Stimulated activated CD8-positive, alpha-beta memory T cell treated with anti-CD3 and anti-CD28 coated beads, Interleukin-15, amount 100 ng/mL, for 24 hours (primary cell): ENCODE measurements at places on chromosomes 2 and 18.

DNA sequence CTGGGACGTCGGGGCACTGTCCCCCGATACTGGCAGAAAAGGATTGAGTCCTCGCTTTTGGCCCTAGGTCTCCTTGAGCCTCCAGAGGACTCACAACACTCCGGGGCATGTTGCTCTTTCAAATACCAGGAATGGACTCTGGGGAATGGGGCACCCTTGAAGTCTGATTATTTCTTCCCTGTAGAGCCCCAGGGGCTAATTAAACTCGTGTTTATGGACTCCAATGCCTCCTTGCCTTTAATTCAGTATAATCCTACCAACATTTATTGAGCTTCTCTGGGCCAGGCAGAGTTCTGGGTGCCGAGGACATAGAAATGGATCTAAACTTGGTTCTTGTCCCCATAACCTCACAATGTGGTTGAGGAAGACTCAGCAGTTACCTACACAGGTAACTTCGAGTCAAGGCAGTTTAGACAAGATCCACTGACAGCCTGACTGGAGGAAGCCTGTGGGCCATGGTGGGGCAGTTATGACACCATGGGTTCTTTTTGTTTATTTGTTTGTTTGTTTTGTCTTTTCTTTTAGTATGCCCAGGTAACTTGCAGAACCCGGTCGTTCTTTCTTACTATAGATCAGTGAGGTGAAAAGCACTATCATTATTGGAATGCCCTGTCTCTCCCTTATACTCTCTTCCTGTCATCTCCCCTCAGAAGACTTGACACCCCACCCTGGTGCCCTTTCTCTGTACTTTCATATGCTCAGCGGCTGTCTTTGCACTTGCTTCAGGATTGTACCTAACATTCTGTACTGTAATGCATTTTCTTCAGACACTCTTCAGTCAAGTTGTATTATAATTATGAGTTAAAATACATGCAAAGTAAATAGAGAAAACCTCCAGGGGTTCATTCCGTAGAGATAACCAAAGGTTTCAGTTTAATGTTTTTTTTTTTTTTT is 3.2 kb downstream of the CFLAR start:
- DNase-seq = no peak

GRCh38 chr2:127619203-127619590 is 26.8 kb upstream of the GPR17 start:
- DNase-seq = no peak

DNA sequence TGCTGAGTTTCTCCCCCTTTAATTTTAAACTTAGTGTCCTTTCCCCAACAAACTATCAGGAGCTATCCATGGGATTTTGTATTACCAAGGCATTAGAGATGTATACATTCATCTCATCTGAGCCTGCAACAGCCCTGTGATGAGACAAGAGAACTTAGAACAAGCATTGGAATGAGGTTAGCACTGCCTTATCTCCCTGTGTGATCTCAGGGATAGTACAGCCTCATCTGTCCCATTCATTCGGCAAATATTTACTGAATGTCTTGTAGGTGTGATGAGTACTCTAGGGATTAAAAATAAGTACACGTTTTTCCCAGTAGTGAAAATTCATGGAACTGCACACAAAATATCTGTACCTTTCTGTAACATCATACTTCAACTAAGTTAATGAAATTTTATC is 45.6 kb downstream of the PAIP2B start:
- DNase-seq = no peak

- DNase-seq = no peak
Observed at GRCh38 chr2:109085912-109086742, 42.9 kb upstream of the SH3RF3 start.

DNA sequence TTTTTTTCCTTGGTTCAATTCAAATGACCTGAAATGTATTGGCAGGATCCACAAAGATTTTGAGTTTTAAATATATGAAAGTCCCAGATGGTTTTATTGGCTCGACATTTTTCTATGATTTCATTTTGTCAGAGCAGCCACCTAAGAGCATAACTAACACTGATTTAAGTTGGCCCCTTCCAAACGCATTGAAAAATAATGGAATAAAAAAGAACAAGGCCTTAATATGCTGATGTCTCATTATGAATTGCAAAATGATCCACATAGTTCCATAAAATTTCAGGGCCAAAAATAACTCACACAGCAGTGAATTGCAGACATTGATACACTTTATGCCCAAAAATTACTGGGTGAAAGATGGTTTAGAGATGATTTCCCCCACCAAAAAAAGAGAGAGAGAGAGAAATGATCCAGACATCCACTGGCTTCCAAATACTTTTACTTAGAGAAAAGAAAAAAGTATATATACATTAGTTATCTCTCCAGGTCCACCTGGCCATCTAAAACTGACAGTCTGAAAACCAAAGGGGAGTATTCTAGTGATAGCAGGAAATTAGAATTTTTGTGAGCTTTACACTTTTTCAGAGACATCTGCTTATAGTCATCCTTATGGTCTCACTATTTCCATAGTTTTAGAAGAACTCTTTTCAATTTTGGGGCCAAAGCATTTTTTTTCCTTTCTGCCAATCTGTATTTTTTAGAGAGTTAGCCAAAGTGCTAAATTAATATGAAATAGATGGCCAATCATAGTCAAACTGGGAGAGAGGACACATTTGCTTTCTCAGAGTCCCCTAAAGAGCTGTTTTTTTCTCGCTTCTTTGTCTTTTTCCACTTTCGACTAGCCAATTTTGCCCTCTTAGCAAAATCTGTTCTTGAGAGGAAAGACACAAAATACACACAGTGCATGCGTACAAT is 213.5 kb upstream of the RND3 start:
- no peak for DNase-seq

- no peak for DNase-seq
Observed at GRCh38 chr2:42327125-42327524, 33.9 kb downstream of the COX7A2L start.

DNA sequence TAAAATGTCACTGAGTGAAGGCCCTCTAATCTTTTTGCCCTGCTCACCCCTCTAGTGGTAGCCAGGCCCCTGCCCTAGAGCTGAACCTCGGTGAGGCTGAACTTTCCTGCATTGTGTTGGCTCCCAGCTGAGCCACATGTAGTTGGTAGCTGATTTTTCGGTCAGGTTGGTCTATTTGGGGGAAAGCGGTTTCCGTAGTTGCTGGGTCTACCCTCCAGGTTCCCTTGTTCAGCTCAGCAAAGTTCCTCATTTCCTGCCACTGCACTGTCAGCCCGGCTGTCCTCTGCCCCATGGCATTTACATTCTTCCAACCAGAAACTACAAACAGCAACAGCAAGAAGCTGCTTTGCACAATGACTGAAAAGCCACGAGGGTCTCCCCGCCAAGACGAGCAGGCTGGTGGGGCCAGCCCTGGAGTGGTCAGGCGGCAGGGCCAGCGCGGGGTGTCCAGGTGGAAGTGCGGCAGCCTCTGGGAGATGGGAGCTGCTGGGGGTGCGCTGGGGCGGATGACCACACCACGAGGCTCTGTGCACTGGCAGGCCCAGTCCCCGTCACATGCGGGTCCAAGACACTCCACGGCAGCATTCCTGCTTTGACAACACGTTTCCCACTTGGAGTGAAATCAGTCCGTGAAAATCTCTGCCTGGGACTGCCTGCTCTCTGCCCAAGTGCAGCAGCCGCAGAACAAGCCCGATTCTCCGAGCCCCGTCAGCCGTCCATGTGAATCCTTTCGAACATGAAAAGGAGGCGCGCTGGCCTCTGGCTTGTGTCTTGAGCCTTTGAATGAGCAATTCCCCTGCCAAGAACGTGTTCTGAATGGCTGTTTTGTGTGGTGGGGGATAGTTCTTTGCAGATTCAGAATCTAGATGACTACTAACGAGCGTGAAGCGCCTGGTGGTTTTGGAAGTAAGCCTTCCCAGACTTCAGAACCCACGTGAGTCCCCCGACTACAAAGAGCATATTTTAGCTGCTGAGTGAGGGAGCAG is 159.4 kb downstream of the ASB1 start:
- DNase-seq = no peak

GRCh38 chr2:20537423-20538307 is 90.8 kb downstream of the RHOB start:
- DNase-seq = no peak

- no peak for DNase-seq
Observed at GRCh38 chr18:59735269-59735860, 38.1 kb upstream of the CCBE1 start.

GRCh38 chr2:2806711-2807110 is 475.6 kb upstream of the MYT1L start:
- no peak for DNase-seq

DNA sequence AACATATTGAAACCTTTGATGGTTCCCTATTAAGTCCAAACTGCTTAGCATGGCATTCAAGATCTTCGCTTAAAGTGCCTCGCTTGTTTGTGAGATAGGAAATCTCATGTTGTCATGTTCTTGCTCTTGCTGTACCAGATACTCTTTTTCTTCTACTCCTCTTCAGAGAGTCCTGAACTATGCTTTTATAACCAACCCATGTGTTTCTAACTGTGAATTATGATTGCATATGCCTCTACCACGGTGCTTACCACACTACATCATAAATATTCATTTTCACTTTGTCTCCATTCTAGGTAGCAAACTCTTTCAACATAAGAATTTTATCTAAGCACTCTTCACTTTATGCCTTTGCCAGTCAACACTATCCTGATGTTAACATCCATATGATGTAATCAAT is 23.6 kb downstream of the STAT4 start:
- no peak for DNase-seq

- no peak for DNase-seq
Observed at GRCh38 chr2:189233527-189233926, 54.0 kb upstream of the COL5A2 start.

- DNase-seq = no peak
Observed at GRCh38 chr2:104849101-104849500, 4.8 kb upstream of the POU3F3 start.

GRCh38 chr2:238587776-238588660 is 161.3 kb downstream of the ASB1 start:
- DNase-seq = no peak

DNA sequence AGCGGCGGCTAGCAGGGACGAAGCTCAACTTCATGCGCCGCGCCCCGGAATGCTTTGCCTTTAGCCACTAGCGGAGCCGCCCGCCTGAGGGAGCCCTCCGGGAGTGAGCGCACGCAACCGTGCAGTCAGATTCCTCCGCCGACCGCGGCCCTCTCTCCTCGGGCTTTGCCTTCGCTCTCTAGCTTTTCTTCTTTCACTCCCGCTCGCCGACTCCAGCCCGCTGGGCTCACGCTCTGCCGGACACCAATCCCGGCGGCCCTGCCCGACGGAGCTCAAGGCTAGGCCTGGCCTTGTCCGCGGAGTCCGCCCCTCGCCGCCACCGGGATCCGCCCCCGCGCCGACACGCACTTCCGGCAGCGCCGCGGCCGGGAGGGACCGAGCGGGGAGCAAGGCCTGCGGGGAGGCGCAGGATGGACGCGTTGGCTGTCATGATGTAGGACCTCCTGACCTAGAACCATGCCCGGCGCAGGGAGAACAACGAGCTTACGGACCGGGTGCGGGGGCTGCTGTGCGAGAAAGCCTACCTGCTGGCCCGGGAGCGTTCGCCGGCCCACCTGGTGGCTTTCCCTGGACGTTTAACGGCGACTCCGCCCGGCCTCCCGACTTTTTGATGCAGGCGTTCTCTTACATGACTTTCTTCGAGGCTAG is 40.8 kb upstream of the AKAIN1 start:
- DNase-seq = peak; percentile 81

DNA sequence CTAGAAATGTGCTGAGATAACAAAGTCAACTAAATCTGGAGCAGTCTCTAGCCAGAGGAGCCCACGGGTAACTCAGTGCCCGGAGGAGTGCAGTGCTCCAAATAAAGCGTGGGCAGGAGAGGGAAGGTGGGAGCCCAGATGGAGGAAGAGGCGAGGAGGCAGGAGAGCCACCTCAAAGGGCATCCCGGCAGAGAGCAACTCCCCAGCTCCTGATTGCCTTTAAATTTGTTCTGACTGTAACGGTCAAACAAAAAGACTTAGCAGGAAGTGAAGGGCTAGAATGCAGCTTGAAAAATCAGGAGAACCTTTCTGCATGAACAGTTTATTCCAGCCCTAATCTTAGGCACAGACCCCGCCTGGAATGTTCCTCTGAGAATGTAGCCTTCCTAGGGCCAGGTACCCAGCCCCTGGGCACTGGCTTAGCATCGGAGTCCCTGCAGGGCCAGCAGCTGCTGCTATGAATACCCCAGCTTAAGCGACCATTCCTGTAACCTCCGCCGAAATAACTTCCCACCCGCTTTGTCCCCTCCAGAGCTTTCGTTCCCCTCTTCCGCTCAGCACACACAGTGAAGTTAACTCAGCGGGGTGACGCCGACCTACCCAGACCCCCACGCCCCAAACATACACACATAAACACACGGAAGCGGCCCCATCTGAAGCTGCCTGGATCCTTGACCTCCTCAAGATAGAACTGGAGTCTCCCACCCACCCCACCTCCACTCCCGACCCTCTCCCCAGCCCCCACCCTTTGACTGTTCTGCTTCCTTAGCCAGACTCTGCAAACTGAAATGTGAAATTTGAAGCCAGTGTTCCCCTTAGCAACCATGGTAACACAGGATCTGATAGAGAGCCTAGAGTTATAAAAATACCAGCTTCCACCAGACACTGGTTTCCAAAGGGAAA is 123.2 kb downstream of the SMAD7 start:
- no peak for DNase-seq

- no peak for DNase-seq
Observed at GRCh38 chr2:135473567-135473966, 57.5 kb downstream of the ZRANB3 start.

GRCh38 chr2:112821682-112822081 is 14.9 kb downstream of the IL1B start:
- DNase-seq = no peak

DNA sequence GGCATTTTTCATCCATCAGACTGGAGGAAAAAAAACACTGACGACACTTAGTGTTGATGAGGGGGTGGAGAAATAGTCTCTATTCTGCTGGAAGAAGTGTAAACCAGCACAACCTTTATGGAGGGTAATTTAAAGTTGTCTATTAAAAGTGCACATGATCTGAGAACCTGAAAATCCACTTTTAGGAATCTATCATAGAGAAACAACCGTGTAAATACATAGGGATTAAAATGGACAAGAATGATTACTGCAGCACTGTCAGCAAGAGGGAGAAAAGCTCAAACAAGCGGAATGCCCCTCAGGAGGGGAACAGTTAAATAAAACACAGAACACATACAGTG is 79.6 kb upstream of the MGAT4A start:
- no peak for DNase-seq

- no peak for DNase-seq
Observed at GRCh38 chr2:115248066-115248465, 805.6 kb downstream of the DPP10 start.

DNA sequence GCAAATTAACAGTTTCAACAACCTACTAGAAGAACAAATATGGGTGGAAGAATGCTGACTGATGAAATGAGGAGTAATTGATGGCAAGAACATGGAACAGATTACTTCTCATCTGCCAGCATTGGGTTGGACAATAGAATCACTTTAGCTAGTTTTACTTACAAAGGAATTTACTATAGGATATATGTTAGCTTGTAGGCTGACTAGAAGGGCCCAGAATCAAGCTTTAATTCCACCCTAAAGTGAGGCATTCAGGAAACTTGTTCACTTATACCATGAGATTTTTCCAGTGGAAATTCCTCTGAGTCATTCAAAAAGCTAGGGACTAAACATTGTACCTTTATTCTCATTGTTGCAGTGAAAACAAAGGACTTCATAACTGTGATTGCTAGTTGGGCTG is 5.0 kb upstream of the ZSWIM2 start:
- no peak for DNase-seq

- DNase-seq = no peak
Observed at GRCh38 chr18:41906528-41907146, 48.4 kb upstream of the PIK3C3 start.
